ENCODE measurements at places on chromosomes 3 and 15. TPM values are rescaled to one million over a fixed set of nuclear protein-coding genes. Genes with fewer than 3 reads are reported as not detected.

GRCh38 chr15:69854001-69854400 lies 243.7 kb downstream of the TLE3 start:
- peaks cover 21% of the 10 kb centered on the region for H3K4me1 ChIP-seq
- H3K27ac ChIP-seq = no peak overlapping the region
- H3K36me3 ChIP-seq = no peaks in the 10 kb centered on the region
- no peak overlapping the region for H3K4me3 ChIP-seq

DNA sequence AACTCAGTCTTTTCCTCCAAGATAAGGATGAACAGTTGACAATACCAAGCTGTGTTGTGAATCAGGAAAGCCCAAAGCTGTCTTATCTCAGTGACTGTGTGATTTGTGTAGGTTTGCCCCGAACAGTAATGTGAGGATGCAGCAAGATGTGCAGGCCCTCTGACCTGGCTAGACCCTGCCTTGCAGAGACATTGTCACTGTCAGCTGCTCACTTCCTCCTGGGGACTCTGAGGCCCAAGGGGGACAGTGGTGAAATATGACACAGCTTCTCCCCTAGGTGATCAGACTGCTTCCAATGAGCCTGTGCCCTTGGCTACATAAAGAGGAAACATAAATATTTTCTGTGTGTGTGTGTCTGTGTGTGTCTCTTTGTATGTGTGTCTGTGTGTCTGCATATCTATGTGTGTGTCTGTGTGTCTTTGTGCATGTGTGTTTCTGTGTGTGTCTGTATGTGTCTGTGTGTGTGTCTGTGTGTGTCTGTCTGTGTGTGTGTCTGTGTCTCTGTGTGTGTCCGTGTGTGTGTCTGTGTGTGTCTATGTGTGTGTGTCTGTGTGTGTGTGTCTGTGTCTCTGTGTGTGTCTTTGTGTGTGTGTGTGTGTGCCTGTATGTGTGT lies 21.7 kb downstream of the LRRK1 start:
- H3K36me3 ChIP-seq = no peaks in the 10 kb centered on the region
- no peaks in the 10 kb centered on the region for H3K4me1 ChIP-seq
- no peak overlapping the region for H3K4me3 ChIP-seq
- no peak overlapping the region for H3K27ac ChIP-seq

DNA sequence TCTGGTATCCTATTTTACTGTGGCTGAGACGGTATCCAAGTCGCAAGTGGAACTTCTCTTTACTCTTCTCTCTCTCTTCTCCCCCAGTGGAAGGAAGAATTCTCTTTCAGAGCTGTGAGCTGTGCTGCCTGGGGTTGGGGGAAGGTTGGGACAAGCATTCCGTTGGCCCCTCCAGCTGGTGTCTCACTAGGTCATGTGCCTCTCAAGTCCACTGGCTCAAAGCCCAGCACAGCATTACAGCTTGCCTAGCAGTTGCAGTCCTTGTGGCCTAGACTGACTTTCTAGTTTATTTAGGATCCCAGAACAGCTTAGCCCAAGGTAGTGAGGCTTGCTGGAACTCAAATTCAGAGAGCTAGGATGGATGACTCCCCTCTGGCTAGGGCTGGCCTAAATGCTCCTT lies 76.1 kb upstream of the SPATA16 start:
- H3K36me3 ChIP-seq = no peaks in the 10 kb centered on the region
- no peak overlapping the region for H3K4me3 ChIP-seq
- H3K27me3 ChIP-seq = no peaks in the 10 kb centered on the region
- H3K4me1 ChIP-seq = no peaks in the 10 kb centered on the region
- DNase-seq = no peak
- no peak overlapping the region for H3K27ac ChIP-seq

The RARRES1 gene
- total RNA-seq = 0.39 TPM

Measured in cardiac muscle cell (in vitro differentiated cells and primary cell).